ENCODE measurements at places on chromosomes 3 and 15.

DNA sequence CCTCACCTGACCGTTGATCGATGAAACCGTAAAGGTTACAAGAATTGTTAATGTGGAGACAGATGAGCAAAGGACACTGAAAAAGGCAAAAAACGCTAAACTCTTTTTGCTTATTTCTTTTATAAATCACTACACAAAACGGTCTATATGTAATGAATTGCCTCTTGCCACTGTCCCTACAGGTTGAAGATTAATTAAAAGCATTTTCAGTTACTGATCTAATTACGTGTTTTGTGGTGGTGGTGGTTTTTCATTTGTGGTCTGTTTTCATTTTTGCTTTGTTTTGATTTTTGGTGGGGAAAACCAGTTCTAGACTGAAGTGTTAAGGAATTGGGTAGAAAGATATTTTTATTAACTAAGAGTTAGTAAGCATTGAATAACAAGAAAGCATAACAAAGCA, 299.2 kb upstream of the LRRN1 start:
- no peak for DNase-seq
- H3K4me3 ChIP-seq: no peak overlapping the region
- no peak overlapping the region for H3K27ac ChIP-seq
- no peaks in the 10 kb centered on the region for H3K4me1 ChIP-seq
- no peaks in the 10 kb centered on the region for H3K27me3 ChIP-seq

- H3K27ac ChIP-seq: no peak overlapping the region
- H3K4me1 ChIP-seq: peaks cover 8% of the 10 kb centered on the region
- DNase-seq: no peak
Measured at GRCh38 chr3:41679374-41679773, 282.5 kb downstream of the ULK4 start.

GRCh38 chr15:87757084-87757483, 499.5 kb downstream of the NTRK3 start:
- peaks cover 7% of the 10 kb centered on the region for H3K4me1 ChIP-seq
- DNase-seq: no peak
- no peak overlapping the region for H3K4me3 ChIP-seq
- H3K27ac ChIP-seq: no peak overlapping the region
- H3K36me3 ChIP-seq: no peaks in the 10 kb centered on the region

GRCh38 chr3:156637480-156638022, 36.8 kb upstream of the TIPARP start:
- H3K36me3 ChIP-seq: no peaks in the 10 kb centered on the region
- H3K4me3 ChIP-seq: no peak overlapping the region
- no peak for DNase-seq
- H3K27me3 ChIP-seq: no peaks in the 10 kb centered on the region
- H3K27ac ChIP-seq: no peak overlapping the region

- H3K4me1 ChIP-seq: peaks cover 29% of the 10 kb centered on the region
- peaks cover 18% of the 10 kb centered on the region for H3K27me3 ChIP-seq
- H3K27ac ChIP-seq: peak overlapping the region; percentile 71
- no peaks in the 10 kb centered on the region for H3K36me3 ChIP-seq
Measured at GRCh38 chr3:133894353-133895207, 1.1 kb downstream of the RAB6B start.

All from heart right ventricle (tissue), 16 donors.